ENCODE measurements at places on chromosomes 16 and 17.

- no peak for DNase-seq
These were observed 15.6 kb downstream of the GAA start for GRCh38 chr17:80116921-80117380.

- no peak for DNase-seq
These were observed 23.1 kb upstream of the TMEM98 start for GRCh38 chr17:32904891-32905290.

DNA sequence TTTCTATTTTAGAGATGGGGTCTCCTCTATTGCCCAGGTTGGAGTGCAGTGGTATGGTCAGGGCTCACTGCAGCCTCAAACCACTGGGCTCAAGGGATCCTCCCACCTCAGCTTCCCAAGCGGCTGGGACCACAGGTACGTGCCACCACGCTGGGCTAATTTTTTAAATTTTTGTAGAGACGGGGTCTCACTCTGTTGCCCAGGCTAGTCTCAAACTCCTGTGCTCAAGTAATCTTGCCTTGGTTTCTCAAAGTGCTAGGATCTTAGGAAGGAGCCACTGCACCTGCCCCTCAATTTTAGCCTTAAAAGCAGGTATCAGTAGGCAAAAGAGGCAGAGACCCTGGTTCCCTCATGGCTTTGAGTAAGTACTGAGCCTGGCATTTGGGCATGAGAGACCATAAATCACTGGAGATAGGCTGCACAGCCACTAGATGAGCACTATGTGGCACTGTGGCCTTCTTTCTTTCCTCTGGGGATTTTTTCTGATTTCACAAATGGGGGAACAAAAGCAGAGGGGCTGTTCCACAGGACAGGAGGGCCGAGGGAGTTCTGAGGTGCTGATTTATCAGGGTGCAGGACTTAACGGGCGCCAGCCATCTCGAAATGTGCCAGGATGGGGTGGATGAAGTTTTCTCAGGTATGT lies 82.2 kb downstream of the PLXDC1 start:
- DNase-seq = no peak

DNA sequence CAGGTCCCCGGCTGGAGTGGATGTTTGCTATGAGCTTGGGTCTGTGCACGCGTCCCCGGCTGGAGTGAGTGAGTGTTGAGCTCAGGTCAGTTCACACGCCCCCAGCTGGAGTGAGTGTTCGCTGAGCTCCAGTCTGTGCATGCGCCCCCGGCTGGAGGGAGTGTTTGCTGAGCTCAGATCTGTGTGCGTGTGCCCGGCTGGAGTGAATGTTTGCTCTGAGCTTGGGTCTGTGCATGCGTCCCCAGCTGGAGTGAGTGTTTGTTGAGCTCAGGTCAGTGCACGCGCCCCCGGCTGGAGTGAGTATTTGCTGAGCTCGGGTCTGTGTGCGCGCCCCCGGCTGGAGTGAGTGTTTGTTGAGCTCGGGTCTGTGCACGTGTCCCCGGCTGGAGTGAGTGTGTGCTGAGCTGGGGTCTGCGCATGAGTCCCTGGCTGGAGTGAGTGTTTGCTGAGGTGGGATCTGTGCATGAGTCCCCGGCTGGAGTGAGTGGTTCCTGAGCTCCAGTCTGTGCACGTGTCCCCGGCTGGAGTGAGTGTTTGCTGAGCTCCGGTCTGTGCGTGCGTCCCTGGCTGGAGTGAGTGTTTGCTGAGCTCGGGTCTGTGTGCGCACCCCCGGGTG lies 284.2 kb downstream of the SNX29 start:
- DNase-seq = no peak

GRCh38 chr17:42608305-42609181 lies 631 bp downstream of the RETREG3 start:
- DNase-seq = no peak
